ENCODE measurements at places on chromosomes 1 and 21.

GRCh38 chr1:92439291-92439690 is 47.4 kb downstream of the GFI1 start:
- DNase-seq, result no peak

GRCh38 chr1:213858581-213858980 is 129.2 kb upstream of the PROX1 start:
- DNase-seq, result no peak

DNA sequence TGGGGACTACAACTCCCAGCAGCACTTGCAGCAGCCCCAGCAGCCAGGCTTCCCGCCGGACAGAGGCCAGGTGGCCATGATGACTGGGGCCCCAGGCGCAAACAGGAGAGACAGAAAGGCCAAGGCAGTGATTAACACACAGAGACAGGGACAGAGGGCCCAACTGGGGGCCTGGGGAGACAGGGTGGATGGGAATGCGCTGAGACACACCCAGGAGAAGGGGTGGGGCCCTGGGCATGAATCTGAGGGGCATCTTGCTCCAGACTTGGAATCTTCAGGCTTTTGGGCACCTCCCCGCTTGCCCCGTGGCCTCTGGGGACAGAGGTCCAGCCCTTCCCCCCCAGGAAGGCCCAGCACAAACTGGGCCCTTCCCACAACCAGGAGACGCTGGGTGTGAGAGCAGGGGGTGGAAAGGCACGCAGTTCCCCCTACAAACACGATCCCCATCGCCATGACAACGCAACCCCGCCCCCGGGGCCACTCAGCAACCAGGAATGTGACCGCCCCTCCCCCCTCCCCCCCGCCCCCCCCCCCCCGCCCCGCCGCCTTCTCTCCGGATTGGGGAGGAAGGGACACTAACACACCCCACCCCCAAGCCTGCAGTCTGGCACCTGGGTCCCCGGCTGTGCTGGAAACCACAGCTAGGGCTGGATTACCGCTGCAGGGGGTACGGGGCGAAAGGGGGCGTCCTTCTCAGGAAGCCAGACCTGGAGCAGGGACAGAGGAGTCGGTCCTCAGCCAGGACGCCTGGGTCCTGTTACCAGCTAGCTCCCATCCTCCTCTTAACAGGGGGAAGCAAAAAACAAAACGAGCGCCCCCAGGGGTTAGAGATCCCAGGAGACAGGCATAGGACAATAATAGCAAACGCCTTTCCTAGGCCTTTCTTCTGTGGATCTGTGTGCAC is 4.5 kb downstream of the HDGF start:
- peak; percentile 83 for DNase-seq

DNA sequence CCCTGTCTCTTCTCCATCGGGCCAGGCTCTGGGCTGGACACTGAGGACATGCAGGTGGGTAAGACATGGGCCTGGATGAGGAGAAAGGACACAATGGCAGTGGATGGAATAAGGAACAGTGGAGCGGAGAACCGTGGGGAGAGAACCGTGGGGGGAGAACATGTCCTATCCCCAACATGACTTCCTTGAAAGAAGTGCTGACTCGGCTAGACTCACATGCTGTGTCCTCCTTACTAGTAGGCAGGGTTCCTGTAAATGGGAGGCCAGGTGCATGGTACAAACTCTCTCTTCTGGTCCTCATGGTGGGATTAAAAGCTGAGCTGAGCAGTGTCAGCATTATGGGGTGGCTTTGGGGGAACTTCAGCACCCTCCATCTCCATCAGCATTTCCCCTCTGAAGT is 137.4 kb upstream of the CSF3R start:
- DNase-seq, result no peak

DNA sequence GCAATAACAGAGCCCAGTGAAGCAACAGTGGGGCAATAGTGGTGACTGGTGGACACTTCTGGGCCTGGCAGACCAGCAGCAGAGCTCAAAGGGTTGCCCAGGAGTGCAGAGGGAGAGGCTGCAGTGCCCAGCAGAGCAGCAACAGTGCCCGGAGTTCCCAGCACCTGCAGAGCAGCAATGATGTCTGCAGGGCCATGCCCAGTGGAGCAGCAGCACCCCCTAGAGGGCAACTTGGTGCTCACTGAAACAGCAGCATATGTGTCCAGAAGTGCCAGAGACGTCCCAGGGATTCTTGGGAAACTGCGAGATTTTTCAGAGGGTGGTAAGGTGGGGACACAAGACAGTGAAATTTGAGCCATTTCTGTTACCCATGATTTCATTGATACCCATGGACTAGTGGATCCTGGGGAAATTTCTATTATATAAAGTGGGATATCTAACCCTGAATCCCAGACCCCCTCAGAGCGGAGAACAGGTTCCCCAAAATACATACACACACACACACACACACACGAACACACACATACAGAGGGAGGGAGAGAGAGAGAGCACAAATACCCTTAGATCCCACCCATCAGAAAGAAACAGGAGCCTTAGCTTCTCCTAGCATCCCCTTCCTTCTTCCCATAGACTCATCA is 156.9 kb upstream of the GJB5 start:
- peak; percentile 70 for DNase-seq

GRCh38 chr1:209062081-209062620 is 521.4 kb upstream of the CAMK1G start:
- no peak for DNase-seq

DNA sequence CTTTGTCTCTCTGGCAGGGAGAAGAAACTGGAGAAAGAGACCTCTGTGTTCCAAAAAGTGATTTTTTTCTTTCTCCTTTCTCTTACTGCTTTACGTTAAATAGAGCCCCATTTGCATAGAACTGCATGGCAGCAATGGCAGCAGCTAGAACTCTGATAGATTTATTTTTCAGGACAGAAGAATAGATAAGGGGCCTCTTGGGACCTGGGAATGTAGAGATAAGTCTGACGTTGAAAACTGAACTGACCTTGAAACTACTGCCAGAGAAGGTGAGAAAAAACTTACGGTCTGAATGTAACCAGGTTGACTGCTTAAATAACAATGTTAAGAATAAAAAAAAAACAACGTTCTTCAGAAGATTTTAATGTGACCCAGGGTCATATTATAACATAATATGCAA is 25.4 kb upstream of the B3GALT5 start:
- DNase-seq, result no peak

- no peak for DNase-seq
These were observed 50.5 kb upstream of the LAX1 start for GRCh38 chr1:203714446-203714845.

- DNase-seq, result no peak
These were observed 4.8 kb downstream of the FAM131C start for GRCh38 chr1:16068356-16069270.

- no peak for DNase-seq
These were observed 21.4 kb upstream of the NPPB start for GRCh38 chr1:11880181-11880575.

- peak; percentile 42 for DNase-seq
These were observed 624 bp downstream of the ARHGAP29 start for GRCh38 chr1:94236630-94237290.

DNA sequence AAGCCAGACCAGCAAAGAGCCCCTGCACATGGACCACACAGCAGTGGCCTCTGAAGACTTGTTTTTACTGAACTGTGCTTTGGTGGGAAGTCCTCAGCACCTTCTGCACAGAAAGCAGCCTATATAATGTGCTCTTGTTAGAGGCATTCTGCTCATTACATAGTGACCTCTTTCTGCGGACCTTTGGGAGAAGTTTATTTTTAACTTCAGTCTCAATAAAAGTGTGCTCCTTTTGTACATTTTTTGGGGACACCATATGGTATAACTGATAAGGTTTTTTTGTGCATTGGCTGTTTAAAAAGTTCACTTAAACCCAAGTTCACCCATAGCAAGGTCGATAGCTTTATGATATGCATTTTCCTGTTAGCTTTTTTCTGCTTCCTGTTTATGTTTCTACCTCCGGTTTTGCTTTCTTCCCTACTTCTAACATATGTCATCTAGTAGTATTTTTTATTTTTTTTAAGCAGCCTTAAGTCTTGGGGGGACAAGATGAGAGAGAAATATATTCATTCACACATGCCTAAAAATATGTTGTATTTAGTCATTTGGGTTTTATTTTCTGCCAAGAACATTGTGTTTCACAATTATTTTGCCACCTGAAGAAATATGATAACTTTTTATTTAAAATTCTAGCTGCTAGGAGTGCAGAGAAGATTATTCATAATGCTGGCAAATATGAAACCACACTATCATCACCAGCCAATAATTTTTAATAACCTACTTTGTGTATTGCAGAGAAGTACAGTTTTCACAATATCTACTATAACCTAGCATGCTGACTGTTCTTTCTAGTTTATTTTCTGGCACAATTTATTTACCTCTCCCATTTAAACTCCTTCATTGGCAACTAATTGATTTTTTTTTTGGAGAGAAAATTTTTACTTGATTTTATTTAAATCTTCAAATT is 22.9 kb upstream of the SLC19A2 start:
- DNase-seq, result peak; percentile 9

GRCh38 chr1:33735624-33736023 is 128.3 kb upstream of the HMGB4 start:
- no peak for DNase-seq

GRCh38 chr1:17215545-17215890 is 10.6 kb downstream of the PADI1 start:
- DNase-seq, result no peak

DNA sequence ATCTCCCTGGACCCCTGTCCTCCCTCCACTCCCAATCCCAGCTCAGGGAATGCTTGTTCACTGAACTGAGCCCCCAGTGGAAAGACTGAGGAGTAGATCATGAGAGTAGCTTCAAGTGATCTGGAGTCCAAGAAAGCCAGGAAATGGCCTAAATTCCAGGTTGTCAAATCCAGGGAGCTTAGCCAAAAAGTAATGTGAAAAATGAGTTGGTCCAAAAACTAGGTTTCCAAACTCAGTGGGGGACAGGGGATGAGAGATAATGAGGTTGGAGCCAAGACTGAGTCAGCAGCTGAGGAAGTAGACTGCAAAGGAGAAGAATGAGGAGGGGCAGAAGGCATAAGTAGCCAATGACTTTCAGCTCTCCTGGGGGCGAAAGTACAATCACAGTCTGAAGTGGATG is 284.1 kb upstream of the BEND5 start:
- no peak for DNase-seq

DNA sequence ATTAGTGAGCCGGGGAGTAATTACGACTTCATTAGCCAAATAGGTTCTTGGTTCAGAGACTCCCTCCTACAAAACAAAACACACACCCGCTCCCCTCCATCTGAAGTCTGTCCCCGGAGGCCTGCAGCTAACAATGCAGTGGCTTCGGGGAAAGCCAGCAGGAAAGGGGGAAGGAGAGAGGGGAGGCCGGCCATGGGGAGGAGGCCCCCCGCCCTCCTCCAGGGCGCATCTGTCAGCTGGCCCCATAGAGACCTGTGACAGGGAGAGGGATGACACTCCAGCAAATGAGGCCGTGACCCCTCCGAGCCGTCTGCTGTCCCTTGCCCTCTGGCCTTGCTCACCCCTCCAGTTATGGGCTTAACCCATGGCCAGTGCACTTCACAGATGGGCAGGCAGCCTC is 12.1 kb upstream of the CNTN2 start:
- DNase-seq, result no peak

DNA sequence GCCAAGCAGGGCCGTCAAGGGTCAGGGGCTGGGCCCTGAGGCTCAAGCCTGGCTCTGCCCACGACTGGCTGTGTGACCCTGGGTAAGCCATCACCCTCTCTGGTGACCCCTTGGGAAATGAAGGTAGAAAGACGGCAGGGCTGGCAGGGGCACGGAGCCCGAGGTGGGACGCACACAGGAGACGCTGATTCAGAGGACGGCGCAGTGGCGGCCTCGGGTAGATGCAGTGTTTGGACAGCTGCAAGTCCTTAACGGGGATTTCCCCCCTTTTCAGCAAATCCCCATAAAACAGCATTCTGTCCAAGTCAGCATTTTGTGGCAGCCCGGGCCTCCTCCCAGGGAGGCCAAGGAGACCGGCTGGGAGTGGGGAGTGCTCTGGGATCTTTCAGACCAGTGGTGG is 16.7 kb downstream of the COL8A2 start:
- no peak for DNase-seq

GRCh38 chr1:17688217-17688810 is 66.8 kb upstream of the ACTL8 start:
- DNase-seq, result no peak

- no peak for DNase-seq
These were observed 54.7 kb downstream of the KDM1A start for GRCh38 chr1:23074012-23074411.

DNA sequence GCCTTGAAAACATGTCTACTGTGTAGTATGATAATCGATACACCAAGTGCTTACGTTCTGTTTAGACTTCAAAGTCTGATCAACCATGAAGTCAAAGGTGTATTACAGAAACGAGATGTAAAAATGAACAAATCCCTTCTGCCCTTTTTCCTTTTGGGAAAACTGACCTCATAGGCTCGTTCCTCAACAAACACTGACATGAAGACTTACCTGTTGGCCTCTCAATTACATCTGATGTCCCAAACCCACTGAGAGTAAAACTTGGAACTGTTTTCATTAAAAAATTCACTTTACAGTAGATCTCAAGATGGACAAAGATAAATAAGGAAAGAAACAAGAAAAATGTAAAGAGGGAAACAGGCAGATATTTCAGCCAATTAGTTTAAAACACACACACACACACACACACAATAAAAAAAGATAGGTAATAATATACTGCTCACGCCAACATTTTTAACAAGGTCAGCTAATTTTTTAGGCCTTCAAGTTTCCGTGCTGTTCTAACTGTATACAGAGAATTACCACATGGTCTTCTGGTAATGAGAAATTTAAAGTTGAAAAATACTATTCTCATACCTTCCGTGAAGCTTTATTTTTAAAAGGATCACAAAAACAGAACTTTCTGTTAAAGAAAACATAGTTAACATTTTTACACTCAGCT is 2.1 kb downstream of the HMGN1 start:
- no peak for DNase-seq

GRCh38 chr1:108949044-108949443 is 14.2 kb downstream of the CLCC1 start:
- no peak for DNase-seq

DNA sequence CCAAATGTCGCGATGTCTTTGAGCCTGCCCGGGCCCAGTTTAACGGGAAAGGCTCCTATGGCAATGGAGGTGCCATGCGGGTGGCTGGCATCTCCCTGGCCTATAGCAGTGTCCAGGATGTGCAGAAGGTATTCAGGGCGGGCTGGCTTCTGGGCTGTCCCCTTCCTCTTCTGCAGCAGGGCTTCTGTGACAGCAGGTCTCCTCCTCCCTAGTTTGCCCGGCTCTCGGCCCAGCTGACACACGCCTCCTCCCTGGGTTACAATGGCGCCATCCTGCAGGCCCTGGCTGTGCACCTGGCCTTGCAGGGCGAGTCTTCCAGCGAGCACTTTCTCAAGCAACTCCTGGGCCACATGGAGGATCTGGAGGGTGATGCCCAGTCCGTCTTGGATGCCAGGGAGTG is 3.0 kb downstream of the ADPRS start:
- no peak for DNase-seq

- DNase-seq, result no peak
These were observed 131.9 kb upstream of the NFIA start for GRCh38 chr1:60950224-60951063.

DNA sequence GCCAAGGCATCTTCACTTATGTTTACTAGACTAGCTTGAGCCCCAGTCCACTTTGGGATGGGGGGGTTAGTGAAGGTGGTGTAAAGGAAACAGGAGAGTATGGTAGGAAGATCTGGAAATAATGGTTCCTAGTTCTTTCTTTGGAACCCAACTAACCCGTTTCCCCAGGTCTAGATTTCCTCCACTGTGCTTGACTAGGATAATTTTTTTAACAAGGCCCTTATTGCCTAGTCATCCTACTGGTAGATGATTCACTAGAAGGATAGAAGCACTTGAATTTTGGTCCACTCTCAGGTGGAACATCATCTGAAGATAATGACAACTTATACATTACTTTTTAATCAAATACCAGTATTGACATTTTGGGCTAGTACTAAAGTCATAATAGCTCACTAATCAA is 45.9 kb upstream of the MYOCOS start:
- DNase-seq, result no peak

GRCh38 chr1:83905315-83905907 is 93.5 kb downstream of the TTLL7 start:
- DNase-seq, result peak; percentile 35
